Stimulated activated CD8-positive, alpha-beta memory T cell treated with anti-CD3 and anti-CD28 coated beads, Interleukin-7, amount 100 ng/mL, for 1 hour (primary cell): ENCODE measurements at places on chromosomes 7 and 10.

DNA sequence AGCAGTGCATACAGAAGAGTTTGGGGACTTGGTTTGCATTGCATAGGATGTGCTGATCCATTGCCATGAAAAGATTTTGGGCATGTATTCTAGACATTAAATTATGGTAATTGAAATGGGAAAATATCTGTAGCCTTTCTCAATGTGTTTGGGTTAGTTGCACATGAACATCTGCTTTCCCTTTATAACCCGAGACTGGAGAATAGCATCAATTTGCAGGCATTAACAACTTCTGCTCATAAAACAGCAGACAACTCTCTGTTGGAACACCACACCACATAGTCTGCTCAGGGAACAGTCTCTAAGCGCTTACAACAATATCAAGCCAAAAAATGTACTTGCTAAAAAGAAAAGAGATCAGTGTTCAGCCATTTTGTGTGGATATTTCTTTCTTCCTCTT, 1391.1 kb upstream of the LRRTM3 start:
- DNase-seq: no peak

DNA sequence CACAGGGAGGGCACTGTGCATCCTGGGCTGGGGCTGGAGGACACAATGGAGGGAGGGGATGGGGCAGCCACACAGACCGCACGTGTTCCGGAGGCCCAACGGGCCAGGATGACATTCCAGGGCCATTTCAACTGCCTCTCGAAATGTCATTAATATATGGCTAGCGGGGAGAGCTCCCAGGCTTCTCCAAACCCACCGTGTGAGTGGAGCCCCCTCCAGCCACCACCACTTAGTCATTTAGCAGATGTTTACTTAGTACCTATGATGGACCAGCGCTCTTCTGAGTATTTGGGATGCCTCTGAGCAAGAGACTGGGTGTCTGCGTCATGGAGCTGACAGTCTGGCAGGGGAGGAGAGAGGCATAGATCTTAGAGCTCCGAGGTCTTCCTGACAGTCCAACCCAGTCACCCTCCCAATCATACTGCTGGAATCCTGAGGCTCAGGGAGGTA, 107.3 kb downstream of the ZMIZ1 start:
- no peak for DNase-seq

DNA sequence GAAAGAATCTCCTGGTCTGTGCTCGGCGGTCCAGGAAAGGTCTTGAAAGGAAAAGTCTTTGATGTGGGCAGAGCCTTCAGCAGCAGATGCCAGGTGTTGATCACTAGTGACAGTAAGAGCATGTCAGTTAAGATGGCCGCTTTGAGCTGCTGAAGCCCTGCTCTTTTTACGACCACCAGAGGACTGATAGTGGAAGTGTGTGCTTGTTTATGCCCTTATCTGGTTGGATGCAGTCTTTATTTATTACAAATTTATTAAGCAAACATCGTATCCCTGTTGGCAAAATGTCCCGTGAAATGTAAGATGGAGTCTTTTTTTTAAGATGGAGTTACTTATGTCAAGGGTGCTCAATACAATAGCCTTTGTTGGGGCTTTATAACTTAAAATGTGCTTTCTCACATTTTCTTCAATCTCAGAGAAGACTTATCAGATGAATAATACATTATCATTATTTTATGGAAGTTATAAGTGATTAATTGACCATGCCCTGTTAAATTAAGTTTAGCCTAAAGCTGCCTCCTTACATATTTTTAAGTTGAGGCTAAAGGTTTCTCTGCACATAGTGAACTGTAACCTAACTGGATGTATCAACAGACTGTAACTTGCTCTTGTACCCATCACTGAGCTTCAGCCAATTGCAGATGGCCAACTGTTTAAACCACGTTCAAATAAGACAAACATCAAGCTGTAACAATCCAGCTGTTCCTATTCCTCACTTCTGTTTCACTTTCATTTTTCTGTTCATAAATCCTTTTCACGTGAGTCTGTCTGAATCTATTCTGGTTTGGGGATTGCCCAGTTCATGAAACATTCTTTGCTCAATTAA, 97.4 kb upstream of the PIK3CG start:
- no peak for DNase-seq

DNA sequence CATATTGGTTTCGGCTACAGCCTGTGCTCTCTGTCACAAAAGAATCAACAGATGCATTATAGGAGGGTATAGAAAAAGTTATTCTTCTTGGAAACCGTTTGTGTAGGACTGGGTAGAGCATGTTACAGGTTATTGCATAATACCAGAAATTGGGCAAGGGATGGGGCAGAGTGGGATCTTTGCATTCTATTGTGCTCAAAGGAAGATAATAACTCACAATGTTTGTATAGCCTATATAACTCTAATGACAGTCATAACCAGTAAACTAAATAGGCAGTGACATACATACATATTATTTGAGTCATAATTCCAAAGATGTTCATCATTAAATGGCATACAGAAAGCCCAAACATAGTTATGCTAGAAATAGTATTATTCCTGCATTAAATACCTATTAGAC, 179.7 kb downstream of the XPNPEP1 start:
- DNase-seq: no peak

DNA sequence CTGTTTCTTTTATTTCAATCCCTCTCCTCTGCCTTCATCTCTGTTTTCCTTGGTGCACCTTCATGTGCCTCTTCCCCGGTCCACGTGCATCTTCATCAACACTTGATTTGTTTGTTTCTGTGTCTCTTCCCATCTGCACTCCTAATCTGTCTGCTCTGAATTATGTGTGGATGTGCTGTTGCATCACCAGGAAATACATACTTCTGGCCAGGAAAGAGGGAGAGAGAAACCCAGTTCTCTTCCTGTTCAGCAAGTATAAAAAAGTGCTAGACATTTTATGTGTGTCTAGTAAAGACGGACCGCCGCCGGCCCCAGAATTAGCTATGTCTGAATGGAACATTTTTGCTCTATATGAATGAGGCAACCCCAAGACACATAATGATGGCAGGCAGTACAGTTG, 93.8 kb downstream of the CALD1 start:
- DNase-seq: no peak

GRCh38 chr7:14400271-14400670, 410.8 kb upstream of the ETV1 start:
- DNase-seq: no peak

- DNase-seq: no peak
Observed at GRCh38 chr7:31857172-31857571, 170.2 kb downstream of the PPP1R17 start.

GRCh38 chr10:109773288-109774120, 149.8 kb downstream of the XPNPEP1 start:
- DNase-seq: no peak

GRCh38 chr7:80957226-80957777, 38.5 kb upstream of the SEMA3C start:
- DNase-seq: no peak

DNA sequence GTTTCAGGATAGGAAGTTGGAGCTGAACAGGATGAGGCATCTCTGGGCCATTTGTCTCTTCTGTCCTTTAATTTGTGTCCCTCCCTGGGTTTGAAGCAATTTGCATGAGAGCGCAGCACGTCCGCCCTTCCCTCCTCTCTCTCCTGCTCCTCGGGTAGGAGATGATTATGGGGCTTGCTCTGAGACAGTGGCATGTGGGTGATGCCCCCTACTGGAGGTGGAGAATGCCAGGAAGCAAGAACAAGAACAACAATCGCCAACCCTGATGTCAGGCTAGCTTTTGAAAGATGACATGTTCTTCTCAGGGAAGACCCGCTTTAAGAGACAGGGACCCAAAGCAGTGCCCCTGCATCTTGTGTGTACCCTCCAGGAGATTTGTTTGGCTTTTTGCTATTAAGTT, 63.9 kb upstream of the LOXL4 start:
- DNase-seq: no peak

DNA sequence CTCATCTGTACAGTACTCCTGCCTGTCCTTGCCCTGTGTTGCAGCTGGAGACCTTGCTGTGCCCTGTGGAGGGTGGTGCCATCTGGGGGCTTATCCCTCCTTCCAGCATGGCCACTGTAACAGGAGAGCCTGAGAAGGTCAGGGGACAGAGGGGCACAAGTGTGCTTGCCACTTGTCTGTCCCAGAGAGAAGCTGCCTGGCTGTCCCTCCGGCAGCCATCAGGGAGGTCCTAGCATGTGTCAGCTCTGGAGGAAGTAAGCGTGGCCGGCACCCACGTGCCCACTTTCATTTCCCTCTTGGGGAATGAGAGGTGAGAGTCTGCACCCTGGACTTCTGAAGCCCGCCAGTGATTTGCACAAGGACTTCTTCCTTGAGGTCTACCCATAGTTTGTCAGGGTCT, 97.0 kb upstream of the PPIF start:
- no peak for DNase-seq

DNA sequence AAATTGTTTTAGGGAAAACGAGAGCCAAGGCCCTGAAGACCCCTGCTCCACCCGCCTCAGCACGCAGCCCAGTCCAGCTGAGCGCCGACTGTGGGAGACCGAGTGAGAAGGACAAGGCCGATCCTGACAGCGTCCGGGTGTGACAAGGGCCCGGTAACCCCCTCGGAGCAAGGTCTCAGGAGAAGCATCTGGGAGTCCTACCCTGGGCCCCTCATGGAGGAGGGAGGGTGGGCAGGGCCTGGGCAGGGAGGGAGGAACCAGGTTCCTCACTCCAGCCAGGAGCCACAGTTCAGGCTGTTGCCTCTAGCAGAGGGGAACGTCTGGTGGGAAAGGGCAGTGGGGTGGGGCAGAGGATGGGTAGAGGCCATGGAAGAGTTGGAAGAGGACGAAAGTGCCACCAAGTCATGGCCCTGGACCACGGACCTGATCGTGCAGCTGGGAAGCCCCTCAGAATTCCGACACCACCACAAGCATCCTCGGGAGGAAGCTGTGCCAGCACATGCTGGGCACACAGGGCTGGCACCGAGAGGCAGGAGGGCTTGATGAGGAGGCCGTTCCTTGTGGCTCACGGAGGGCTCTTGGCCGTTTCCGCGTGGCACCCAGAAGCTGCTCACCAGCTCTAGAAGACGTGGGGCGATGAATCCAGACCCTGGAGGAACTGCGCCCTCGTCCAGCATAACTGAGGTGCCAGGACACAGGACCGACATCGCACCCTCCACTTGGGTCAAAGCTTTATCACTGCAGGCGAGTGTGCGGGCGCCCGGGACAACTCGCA, 2.2 kb upstream of the KNDC1 start:
- DNase-seq: no peak

GRCh38 chr7:27096768-27097514, 1.1 kb upstream of the HOXA1 start:
- DNase-seq: no peak

- no peak for DNase-seq
Observed at GRCh38 chr10:129712000-129712399, 245.0 kb downstream of the MGMT start.

DNA sequence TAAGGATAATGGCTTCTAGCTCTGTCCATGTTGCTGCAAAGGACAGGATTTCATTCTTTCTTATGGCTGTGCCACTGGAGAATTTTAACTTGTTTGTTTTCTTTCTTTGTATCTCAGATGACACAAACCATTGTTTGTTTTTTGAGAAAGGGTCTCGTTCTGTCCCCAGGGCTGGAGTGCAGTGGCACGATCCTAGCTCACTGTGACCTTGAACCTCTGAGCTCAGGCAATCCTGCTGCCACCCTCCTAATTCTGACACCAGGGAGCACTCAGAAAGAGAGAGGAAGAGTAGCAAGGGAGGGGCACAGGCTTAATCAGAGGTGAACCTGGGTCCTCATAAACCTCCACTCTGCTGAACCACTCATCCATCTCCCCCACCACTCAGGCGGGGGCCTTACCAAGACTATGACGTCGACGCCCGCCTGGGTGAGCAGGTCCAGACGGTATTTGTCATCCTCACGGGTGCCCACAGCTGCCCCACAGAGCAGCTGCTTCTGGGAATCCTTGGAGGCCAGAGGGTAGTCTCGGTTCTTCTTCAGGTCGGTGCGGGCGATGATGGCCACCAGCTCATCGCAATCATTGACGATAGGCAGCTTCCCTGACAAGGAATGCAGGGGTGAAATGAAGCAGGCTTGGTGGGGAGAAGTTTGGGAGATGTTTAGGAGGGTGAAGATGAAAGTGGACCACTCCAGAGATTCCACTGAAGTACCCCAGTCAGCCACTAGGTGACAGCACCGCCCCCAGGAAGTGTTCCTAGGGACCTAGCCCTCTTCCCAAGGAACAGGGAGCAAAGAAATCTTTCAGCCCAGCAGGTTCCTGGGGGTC, 11.6 kb downstream of the IMPDH1 start:
- no peak for DNase-seq

GRCh38 chr10:125190414-125190813, 30.1 kb upstream of the CTBP2 start:
- no peak for DNase-seq

- no peak for DNase-seq
Observed at GRCh38 chr7:4779118-4779517, 3.7 kb downstream of the AP5Z1 start.

DNA sequence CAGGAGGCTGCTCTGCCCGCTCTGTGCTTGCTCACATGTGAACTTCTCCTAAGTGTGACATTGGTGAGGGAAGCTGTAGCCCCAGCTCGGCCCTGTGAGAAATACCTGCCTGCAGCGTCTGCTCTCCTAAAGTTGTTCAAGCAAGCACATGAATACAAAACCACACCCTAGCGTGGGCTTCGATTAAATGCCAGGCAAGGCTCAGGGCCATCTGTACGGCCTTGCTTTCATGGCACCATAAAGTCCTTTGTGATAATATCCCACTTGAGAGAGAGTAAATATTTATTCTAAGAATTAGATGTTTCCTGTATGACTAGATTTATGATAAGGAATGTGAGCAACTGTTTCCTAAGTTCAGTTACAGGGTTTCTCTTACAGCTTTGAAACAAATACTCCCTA, 262.8 kb upstream of the KLF14 start:
- DNase-seq: no peak

DNA sequence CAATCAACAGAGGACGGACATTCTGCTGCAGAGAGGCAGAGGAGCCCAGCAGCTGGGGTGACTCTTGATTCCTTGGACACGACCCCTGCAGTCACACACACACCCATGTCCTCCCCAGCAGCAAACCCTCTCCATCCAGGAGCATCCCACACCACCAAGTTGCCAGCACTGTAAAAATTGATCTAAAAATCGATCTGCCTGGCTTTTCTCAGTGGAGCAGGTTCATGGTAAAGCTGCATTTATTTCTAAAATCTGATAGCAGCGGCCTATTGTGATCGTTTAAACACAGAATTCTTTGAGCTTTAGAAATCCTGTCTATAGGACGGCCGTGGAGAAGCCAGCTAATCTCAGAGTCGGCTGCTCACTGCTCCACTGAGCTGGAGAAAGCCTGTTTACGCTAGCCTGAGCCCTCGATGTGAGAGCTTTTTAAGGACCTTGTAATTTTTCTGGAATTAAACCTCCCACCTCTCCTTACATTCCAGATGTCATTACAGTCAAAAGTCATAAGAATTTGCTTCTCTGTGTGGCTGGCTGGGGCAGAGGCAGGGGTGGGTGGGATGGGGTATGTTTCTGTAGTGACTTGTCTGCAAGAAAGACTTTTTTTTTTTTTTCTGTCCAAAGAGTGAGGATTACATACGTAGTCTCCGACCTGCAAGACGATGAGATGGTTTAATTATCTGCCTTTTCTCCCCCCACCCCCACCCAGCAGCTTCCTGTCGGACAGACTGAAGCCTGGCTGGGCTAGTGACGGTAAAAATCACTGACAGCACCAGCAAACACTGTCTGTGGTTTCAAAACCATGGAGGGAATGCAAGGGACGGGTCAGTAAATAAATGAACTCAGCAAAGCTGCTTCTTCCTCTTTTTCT, 31.6 kb downstream of the TRIM8 start:
- DNase-seq: no peak

- DNase-seq: no peak
Observed at GRCh38 chr7:76347710-76348109, 11.1 kb downstream of the YWHAG start.
